Stimulated activated CD8-positive, alpha-beta memory T cell treated with anti-CD3 and anti-CD28 coated beads, Interleukin-15, amount 100 ng/mL, for 24 hours (primary cell): ENCODE measurements at places on chromosomes 7 and 10.

DNA sequence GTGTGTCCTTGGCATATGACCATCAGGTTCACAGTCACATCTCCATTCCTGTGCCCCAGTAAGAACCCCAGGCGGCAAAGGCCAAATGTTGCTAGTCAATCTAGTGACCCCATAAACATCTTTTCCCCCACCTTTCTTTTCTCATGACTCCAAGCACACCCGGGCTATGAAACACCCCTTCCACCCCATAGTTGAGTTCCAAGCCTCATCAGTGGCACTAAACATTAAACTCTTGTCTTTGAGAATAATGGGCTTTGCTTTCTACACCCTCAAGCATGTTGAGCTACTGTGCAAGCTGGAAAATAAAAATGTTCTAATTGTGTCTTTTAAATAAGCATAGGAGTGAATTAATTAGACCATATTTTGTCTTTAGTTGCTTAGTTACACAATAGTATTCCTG lies 9.4 kb downstream of the ARID5B start:
- no peak for DNase-seq

- no peak for DNase-seq
These were observed 222.5 kb upstream of the LRRN3 start for GRCh38 chr7:110868458-110868857.

GRCh38 chr7:29488977-29489376 lies 74.7 kb upstream of the PRR15 start:
- no peak for DNase-seq

GRCh38 chr10:33334805-33335550 lies 511 bp upstream of the NRP1 start:
- no peak for DNase-seq

DNA sequence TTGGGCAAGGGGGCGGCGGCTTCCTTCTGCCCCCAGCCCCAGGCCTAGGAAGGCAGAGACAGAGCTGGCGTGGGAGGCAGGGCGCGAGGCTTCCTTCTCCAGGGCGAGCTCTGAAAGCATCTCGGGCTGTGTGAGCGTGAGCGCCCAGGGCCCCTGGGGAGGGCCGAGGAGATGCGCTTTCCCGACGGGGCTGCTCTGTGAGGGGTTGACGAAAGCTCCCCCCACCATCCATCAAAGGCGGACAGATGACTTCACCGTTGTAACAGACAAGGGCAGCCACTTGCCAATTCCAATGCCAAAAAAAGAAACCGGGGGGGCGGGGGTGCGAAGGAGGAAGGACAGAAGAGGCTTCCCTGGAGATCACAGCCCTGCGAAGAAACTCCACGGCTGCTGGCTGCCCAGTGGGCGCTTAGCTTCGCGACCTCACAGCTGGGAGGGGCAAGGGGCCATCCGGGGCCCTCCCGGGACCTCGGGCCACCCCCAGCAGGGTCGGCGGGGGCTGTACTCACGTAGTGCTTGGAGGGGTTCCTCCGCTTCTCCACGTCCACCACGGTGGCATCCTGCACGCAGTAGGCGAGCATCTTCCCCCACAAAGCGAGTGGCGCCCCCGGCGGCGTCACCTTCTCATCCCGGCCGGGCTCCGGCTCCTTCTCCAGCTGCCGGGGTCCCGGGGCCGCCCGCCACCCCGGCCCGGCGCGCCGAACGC lies 537 bp downstream of the SH3PXD2A start:
- no peak for DNase-seq

DNA sequence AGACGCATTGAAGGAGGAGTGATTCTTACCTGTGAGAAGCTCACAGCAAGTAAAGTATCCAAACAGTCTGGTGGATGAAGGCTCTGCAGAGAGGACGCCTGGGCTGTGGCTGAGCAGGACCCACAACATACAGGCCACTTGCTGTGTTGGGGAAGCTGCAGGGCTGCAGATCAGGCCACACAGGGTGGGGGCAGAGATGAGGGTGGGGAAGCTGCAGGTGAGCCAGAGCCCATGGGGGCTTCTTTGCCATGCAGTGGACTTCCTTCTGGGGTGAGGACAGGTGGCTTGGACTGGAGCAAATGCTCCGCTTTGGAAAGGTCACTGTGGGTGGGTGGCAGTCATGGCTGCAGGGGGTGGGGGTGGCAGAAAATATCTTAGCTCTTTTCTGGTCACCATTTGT lies 214.8 kb downstream of the GLRX3 start:
- DNase-seq, result no peak

DNA sequence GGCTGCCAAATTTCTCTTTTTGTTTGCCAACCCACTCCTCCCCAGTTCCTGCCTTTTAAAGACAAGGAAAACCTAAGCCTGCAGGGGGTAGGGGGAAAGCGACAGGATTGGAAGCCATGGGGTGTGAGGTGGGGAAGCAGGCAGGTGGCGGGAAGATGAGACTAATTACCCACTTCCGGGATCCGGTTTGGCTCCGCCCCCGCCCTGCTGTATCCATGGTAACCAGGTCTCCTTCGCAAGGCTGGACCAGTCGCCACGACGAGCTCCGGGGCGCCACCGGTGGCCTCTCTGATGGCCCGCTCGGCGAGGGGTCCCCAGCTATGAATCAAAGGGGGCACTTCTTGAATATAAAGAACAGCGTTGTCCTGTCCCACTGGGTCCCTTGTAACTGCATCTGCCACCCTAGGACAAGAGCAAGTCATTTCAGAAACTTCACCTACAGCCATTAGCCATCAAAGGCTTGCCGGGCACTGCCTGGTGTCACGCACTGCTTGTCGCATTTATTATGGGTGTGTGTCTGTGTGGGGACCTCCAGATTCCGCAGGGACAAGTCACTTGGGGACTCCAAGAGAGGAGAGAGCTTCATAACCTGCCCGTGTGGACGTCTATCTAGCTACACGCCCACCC lies 55.4 kb upstream of the LMTK2 start:
- peak; percentile 10 for DNase-seq

GRCh38 chr10:118958984-118959925 lies 70.3 kb upstream of the NANOS1 start:
- DNase-seq, result no peak

DNA sequence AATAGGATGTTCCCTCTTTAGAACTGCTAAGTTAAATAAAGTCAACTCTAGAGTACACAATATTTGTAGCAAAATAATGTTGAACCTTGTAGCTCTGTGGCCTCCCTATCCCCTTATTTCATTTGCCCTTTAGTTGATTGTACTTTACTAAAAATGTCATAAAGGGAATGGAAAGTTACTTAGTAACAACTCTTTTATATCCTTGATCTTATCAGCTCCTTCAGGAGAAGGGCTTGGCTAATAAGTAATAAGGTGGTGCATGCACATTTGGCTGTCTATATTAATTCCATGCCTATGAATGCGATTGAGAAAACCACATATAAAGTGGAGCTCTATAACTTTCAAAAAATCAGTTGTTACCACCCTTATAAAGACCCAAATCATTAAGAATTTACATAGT lies 41.5 kb upstream of the GATA3 start:
- no peak for DNase-seq

GRCh38 chr7:95095259-95095965 lies 188.0 kb downstream of the PPP1R9A start:
- DNase-seq, result no peak

DNA sequence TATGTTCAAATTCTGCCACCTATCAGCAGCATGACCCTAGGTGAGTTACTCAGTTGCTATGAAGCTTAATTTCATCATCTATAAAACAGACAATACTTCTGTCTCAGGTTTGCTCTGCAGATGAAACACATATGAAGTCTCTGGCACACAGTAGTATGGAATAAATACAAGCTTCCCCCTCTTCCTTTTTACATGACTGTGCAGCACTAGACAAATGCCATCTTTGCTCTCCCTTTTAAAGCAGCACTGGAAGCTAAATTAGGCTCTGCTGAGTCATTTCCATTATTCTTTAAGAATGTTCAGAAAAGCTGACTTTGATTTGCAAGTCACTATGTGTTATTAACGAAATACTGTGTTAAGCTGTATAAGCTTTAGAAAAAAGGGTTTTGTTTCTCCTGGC lies 40.7 kb upstream of the ANAPC16 start:
- no peak for DNase-seq

- no peak for DNase-seq
These were observed 124.7 kb downstream of the MAD1L1 start for GRCh38 chr7:2108071-2108455.

GRCh38 chr10:114427124-114427852 lies 23.0 kb upstream of the AFAP1L2 start:
- DNase-seq, result no peak

DNA sequence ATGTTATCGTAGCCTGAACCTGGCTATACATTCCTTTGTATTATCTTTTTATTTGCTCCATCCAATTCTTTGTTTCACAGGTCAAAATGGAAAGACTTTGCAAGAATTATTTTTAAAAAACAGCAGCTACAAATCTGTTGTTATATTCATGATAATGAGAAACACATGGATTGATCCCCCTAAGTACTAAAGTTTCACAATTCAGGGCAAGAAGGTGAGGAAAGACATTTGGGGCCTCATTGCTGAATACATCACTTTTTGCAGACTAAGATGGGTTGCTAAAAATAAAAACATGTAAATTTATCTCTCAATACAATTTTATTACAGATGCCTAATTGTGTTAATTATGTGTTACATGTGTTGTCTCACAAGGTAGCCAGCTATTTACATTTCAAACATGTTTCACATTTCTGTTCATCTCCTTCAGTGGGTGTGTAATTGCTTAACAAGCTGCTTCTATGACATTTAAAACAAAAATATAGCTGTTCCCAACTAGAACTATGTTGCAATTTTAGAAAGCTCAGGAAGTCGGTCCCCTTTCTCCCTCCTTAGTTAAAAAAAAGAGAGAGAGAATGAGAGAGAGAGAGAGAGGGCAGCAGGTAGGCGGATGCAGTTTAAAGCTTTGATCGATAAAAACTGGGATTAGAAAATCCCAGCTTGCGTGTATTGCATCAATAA lies 606.3 kb upstream of the FZD8 start:
- DNase-seq, result no peak

DNA sequence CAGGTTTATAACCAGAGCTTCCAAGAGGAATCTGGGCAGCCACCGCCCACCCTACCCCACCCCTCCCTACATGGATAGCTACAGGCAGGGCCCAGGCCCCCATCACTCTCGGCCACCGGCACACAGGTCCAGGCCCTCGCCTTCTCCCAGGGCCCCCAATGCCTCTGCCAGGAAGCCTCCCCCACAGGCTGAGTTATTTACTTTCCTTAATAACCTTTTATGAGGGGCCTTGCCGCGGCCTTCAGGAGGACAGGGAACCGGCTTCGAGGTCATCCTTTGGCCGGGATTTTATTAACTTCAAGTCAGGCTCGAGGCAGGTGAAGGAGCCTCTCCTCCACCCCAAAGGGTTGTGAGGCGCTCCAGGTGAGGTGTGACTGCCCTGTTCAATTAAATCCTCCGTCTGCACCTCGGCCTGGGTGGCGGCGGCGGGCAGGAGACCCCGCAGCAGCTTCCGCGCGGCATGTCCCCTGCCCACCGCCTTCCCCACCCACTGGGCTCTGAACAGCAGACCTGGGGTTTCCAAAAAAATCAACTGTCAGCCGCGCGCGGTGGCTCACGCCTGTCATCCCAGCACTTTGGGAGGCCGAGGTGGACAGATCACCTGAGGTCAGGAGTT lies 106.5 kb downstream of the MICALL2 start:
- no peak for DNase-seq

GRCh38 chr7:13990319-13990983 lies 985 bp upstream of the ETV1 start:
- DNase-seq, result no peak

GRCh38 chr7:4762121-4763055 lies 13.0 kb upstream of the AP5Z1 start:
- no peak for DNase-seq

- no peak for DNase-seq
These were observed 20.1 kb downstream of the ITGB1 start for GRCh38 chr10:32937911-32938424.

- DNase-seq, result no peak
These were observed 114.4 kb upstream of the SVIL start for GRCh38 chr10:29749150-29749549.

DNA sequence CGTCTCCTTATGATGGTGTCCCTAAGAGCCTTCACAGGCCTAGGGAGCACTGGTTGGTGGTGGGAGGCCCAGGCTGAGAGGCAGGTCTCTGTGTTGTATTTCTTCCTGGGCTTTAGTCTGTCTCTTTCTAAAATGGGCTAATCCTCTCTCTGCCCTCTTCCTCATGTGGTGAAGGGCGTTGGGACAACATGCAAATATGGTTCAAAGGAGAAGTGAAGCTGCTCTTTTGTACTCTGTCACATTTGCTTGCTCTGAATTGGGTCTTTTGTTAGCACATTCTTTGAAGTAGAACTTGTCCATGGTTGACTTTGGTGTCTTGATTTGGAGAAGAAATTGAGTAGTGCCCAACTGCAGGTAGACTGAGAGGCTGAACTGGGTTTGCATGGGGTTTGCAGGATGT lies 814 bp downstream of the HK1 start:
- DNase-seq, result no peak

- DNase-seq, result no peak
These were observed 19.8 kb upstream of the MRC1 start for GRCh38 chr10:17789396-17789795.

DNA sequence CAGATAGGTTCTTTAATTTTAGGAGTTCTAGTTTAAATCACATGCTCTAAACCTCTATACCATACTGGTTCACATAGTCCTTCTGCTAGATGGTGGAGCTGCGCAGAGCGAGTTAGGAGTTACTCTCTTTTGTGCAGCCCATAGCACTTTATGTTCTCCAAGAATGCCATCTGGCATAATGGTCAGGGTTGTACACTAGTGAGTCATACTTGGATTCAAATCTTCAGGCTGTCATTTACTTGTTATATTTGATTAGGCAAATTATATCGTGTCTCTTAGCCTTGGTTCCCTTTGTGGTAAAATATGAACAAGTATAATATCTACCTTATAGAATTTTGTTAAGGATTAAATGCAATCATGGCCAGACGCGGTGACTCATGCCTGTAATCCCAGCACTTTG lies 1078.3 kb downstream of the NRG3 start:
- DNase-seq, result no peak

DNA sequence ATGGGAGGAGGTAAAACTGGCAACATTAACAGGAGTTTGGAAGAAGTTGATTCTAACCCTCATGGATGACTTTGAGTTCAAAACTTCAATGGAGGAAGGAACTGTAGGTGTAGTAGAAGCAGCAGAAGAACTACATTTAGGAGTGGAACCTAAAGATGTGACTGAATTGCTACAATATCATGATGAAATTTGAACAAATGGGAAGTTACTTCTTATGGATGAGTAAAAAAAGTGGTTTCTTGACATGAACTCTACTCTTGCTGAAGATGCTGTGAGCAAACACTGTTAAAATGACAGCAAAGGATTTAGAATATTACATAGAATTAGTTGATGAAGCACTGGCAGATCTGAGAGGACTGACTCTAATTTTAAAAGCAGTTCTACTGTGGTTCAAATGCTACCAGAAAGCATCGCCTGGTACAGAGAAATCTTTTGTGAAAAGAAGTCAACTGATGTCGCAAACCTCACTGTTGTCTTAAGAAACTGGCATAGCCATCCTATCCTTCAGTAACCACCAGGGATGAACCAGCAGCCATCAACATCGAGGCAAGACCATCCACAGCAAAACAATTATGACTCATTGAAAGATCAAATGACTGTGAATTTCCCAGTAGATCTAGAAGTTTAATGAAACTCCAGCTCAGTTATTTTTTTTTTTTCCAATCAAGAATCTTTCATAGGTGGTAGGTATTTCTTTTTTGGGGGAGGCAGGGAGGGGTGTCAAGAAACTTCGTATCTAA lies 20.8 kb downstream of the BRAF start:
- DNase-seq, result no peak
